ENCODE measurements at places on chromosomes 6 and 20.

DNA sequence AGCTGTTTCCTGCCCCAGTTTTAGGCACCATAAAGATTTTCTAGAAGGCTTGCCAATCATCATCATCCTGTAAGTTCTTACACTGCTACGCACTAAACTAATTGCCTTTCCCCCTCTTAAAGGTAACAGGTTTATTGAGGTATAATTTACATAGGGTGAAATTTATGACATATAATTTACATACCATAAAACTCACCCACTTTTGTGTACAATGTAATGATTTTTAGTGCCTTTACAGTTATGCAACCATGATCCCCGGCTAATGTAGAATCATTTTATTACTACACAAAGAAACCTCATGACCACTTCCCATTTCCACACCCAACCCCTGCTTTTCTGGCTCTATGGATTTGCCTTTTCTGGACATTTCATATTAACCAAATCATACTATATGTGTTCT, 21.1 kb downstream of the GCNT2 start:
- DNase-seq = no peak

DNA sequence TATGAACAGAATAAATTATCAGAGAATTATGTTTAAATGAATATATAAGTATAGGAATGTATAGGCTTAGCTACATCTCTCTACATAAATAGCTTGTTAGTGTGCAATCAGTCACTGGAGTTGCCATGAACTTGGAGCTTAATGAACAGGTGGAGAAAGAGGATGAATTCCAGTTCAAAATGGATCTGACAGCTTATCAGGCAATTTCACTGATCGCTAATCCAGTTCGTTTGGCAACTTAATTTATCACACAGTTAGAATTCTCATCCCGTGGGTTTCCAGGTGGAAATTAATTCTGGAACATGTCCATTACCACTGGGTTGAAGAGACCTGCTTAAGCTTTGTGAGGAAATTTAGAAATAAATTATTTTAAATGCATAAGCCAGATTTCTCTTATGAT, 118.1 kb downstream of the MACROD2 start:
- DNase-seq = no peak

GRCh38 chr6:137740091-137740755, 126.8 kb upstream of the TNFAIP3 start:
- DNase-seq = no peak

DNA sequence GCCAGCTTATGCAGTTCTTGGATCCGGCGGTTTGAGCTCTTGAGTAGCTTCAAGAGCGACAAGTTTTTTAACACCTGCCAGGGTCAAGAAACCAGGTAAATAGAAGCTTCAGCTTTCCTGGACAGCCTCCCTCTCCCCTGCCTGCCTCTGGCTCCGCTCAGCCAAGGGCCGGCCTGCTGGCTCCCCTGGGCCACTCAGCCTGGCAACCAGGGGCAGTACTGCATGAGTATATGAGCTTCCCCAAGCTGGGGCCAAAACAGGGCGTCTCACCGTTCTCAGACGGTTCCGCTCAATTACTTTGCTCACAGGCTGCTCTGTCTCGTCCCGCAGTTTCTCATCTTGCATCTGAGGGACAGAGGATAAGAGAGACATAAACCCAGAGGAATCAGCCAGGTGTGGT, 856 bp downstream of the TP53TG5 start:
- DNase-seq = no peak

DNA sequence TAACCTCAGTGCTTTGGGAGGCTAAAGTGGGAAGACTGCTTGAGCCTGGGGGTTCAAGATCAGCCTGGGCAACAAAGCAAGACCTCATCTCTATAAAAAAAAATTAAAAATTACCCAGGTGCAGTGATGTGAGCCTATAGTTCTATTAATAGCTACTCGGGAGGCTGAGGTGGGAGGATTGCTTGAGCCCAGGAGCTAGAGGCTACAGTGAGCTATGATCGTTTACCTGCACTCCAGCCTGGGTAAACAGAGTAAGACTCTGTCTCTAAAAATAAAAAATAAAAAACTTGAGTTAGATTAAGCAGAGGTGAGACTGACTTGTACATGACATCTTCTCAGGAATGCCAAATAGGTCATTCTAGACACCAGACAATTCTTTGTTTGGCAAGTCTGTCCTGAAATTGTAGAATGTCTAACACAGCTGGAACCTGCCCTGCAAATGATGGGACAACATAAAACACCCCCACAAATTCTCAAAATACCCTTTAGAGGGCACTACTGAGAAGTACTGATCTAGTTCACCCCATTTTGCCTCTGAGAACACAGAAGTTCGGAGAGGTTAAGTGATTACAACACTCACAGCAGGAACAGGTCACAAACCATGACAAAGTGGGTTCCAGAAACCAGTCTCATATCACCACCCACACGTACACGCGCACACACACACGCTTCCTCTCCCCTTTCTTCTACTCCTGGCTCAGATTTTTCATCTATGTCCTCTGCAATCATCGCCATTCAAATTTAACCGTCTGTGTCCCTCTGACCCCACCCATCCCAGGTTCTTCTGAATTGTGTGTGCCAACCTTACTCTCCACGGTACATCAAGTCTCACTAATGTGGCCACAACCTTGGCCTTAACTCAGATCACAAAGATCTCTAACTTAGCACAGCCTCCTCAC, 38.3 kb downstream of the ARHGAP18 start:
- DNase-seq = peak; percentile 40

GRCh38 chr6:79081663-79082062, 3.6 kb upstream of the PHIP start:
- no peak for DNase-seq

DNA sequence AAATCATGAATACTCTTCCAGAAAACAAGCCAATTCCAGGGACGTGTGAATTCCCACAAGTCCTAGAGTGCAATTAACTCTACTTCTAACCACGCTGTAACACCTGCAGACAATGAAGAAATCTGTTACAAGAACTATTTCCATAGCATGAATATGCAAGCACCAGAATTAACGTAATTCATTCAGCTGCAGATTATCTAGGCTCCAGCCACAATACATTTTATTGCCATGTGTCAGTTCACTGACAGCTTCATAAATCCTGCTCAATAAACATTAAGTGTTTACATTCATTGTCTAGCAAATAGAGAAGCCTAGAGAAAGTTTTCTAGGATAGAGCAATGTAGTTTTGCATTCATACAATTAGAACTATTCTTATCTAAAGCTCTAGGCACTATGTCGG, 1348.5 kb downstream of the GRIK2 start:
- no peak for DNase-seq

- no peak for DNase-seq
Measured at GRCh38 chr20:20085071-20085470, 32.7 kb downstream of the CFAP61 start.

GRCh38 chr20:59144179-59144830, 19.3 kb upstream of the ZNF831 start:
- DNase-seq = peak; percentile 49

- DNase-seq = no peak
Measured at GRCh38 chr6:66623050-66623449, 916.0 kb upstream of the EYS start.

- no peak for DNase-seq
Measured at GRCh38 chr6:50143011-50143719, 93.4 kb upstream of the DEFB112 start.

GRCh38 chr20:46640044-46640443, 11.2 kb downstream of the SLC13A3 start:
- DNase-seq = no peak

- no peak for DNase-seq
Measured at GRCh38 chr6:66605011-66605410, 898.0 kb upstream of the EYS start.

DNA sequence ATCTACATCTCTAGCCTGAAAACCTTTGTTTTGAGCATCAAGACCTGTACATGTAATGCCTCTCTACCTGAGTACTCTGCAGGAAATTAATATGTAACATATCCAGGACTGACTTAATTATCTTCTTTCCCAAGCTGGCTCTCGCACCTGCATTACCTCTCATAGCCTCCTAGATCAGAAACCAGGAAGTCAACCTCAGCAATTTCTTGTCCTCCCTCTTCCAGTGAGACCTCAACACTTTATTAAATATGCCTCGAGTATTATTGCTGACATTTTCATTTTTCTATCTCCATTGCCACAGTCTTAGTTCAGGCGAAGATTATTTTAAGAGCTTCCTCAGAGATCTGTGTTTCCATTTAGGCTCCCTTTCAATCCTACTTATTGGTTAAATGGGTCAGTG, 69.0 kb downstream of the MACROD2 start:
- DNase-seq = no peak

DNA sequence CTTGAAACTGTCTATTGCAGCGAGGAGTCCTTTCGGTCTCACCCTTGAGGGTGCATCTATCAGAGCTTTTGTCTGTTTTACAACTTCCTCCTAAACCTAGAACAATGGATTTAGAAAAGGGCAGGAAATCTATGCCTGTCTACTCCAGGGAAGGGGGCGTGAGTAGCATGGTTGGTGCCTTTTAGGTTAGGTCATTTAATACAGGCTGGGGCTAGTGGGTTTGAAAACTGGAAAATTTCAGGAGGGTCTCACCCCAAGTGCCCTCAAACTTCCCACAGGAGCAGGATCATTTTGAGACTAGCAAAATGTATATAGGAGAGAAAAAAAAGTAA, 33.5 kb upstream of the BMP6 start:
- DNase-seq = no peak

DNA sequence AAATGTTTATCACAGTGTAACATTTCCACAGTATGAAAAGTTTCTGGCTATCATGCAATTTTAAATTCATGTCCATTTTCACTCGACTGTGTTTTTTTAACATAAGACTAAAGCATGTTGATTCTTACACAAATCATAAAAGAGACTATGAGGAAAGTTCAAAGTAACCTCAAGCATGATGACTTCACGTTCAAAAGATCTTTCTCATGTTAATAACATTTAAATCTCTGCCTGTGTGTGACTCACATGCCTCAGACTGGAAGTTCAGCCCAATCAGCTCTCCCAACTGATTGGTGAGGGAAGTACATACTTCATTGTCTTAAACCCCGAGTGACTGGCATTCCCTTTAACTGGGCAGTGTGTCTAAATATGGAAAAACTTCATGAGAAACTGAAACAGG, 37.4 kb downstream of the ATXN1 start:
- DNase-seq = no peak

Measured in stimulated activated CD8-positive, alpha-beta memory T cell treated with anti-CD3 and anti-CD28 coated beads, Interleukin-12 subunit alpha, Interleukin-12 subunit beta, amount 100 ng/mL, for 4 hours (primary cell).